ENCODE measurements at places on chromosomes 1 and 21.

DNA sequence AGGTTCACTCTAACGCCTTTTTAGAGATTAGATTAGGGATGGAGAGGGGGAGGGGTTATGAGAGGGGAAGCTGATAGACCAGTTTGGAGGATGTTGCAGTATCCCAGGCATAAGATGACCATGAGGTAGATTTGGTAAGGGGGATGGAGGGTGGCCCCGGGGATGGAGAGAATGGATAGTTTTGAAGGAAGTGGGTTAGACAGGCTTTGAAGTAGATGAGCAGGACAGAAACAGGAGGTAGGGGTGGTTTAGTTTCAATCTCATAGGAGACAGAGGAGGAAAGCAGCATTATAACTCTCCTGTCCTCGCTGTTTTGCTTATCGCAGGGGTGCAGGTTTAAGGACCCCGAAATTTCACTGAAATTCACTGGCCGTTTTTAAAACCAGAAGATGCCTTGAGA lies 11.8 kb downstream of the UBIAD1 start:
- DNase-seq, result no peak

GRCh38 chr1:168455764-168456163 lies 88.0 kb downstream of the XCL2 start:
- no peak for DNase-seq

- DNase-seq, result no peak
These were observed at the start of gene CDA for GRCh38 chr1:20588634-20589225. TSS of gene CDA (plus strand) at chr1:20589097. CDS start at chr1:20589130, 33 bp downstream.

- no peak for DNase-seq
These were observed 7.9 kb downstream of the WASF2 start for GRCh38 chr1:27481994-27482620.

DNA sequence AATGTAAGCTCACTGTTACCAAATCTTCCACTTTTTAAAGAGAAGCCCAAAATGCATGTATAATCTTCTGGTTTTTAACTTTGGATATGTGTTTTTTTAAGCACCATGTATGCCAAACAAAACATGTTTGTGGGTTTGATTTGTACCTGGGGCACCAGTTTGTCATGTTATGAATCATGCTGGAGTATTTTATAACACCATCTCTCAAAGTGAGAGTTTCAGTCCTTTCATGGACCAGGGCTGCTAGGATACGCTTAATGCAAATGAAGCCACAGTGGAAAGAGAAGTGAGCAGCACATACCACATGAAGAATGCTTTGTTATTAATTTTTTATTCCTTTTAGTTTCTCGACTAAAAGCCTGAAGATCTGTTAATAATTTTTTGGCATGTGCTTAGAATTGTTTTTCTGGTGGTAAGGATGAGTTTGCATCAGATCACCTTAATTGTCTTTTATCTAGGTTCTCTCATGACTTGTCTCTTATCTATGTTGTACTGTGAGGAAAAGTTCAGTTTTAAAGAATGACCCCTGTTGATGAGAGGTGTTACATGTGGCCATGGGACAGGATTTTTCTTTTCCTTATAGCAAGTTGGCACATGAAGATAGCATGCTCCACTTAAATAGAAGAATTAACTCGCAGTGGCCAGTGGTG lies 2.0 kb upstream of the RABGAP1L start:
- DNase-seq, result no peak

DNA sequence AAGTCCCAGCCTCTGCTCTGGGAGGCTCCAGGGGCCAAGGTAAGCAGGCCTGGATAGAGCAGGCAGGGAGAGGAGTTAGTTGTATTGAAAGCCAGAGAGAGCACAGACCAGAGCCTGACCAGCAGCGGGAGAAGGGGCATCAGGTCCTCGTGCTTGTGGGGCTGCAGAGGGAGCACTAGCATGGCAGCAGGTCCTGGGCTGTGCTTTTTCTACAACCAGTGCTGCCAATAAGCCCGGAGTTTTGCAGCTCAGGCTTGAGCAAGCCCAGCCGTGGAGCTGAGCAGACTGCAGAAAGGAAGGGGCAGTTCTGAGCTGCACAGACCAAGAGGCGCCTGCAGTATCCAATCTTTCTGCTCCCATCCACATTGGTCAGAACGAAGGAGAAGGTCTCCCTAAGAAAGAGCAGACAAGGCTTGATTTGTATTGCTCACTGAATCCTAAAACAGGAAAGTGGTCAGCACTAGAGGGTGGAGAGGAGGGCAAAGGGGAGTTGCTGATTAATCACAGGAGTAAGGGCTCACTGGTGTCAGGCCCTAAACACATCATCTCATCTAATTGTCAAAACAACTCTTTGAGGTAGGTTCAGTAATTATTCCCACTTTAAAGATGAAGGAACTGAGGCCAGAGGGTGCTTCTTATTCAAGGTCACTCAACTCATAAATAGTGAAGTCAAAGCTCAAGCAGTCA lies 2.7 kb downstream of the DENND2D start:
- DNase-seq, result no peak

DNA sequence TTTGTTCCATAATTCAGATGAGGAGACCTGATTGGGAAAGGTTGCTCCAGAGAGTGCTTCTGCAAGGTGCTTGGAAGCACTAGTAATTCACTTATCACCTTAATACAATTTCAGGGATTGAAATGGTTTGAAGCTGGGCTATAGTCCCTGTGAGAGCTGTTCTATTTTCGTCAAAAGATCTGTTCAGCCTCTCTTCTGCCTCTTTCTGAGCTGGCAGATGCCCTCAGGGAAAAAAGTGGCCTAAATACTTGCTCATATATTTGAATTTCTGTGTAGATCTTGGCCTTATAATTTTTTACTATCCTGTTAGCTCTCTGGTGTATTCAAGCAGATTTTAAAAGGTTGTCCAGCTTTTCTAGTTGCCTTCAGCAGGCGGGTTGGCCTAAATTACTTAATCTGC lies 22.3 kb downstream of the C1orf146 start:
- no peak for DNase-seq

GRCh38 chr1:246579818-246580217 lies 13.6 kb downstream of the CNST start:
- DNase-seq, result no peak

GRCh38 chr1:114959423-114959822 lies 70.2 kb upstream of the TSHB start:
- no peak for DNase-seq

- no peak for DNase-seq
These were observed 1.9 kb upstream of the FOXJ3 start for GRCh38 chr1:42336978-42337377.

- DNase-seq, result no peak
These were observed 22.4 kb upstream of the LRRC8C start for GRCh38 chr1:89610457-89611011.

- DNase-seq, result no peak
These were observed 144.1 kb downstream of the PCP4 start for GRCh38 chr21:40011371-40011770.

- DNase-seq, result no peak
These were observed 11.5 kb downstream of the SLC45A1 start for GRCh38 chr1:8329439-8329838.

GRCh38 chr1:1427820-1428148 lies 6.7 kb upstream of the ANKRD65 start:
- no peak for DNase-seq

DNA sequence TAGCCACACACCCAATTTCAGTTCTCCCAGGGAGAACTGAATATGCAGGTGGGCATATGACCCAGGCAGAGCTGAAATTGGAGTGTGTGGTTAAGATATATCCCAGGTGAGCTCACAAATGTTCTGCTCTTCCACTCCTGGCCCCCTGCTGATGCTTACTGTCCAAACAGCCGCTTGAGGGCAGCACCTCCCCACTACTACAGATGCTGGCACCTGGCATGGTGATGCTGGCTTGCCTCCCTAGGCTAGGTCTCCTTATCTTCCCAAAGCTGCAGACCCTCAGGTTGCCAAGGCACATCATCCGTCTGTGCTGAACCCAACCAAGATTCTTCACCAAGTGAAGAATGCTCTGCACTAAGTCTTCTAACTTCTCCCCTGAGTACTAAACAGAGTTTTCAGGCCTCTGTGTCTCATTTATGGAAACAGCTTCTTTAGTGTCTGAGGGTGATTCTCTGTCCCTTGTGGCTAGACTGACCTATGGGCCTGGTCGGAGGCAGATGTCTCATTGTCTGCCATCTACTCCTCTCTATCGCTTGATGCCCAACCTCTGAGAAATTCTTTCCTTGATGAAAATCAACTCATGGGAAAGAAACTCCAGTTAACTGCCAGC lies 27.2 kb downstream of the XCL1 start:
- DNase-seq, result peak; percentile 90

DNA sequence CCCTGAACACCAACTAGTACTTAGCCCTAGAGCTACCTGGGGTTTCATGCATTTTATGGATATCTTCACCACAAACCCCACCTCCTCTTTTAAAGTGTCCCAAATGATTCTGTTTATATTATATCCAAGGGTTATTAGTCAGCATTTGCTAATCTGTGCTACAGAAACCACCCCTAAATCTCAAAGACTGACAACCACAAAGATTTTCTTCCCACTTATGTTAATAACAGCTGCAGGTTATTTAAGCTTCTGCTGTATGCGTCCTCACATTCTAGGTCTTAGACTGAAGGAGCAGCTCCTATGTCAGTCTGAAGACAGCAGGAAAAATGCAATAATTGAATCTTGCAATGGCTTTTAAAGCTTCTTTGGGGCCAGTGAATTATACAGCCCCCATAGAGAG lies 11.2 kb upstream of the PHC2 start:
- no peak for DNase-seq

DNA sequence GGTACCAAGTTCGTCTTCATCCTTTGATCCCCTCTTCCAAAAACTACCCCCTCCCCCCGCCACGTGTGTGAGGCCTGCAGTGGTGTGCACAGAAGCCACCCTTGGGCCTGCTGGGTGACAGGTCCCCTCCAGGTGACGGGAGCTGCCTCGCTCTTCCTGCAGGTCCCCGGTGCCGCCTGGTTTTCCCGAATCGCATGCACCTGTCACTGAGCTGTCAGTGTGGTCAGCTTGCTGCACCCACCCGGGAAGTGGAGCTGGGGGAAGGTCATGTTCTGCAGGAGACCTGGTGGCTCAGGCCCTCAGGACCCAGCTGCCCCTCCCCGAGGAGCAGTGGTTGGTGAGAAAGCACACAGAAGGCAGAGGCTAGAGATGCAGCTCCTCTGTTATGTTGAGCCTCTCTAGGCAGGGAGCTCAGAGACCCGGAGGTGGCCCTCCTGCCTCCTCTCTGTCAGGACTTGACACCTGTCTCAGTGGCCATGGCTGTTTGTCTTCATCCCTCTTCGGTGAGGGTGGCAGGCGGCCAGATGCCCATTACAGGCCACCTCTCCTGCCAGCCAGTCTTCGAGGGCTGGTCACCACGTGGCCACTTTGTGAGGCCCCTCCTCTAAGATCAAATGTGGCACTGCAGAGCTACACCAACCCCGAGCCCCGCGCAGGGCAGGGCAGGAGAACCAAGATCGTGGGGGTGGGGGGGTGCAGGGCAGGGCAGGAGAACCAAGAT lies 60.9 kb downstream of the SKI start:
- DNase-seq, result no peak

DNA sequence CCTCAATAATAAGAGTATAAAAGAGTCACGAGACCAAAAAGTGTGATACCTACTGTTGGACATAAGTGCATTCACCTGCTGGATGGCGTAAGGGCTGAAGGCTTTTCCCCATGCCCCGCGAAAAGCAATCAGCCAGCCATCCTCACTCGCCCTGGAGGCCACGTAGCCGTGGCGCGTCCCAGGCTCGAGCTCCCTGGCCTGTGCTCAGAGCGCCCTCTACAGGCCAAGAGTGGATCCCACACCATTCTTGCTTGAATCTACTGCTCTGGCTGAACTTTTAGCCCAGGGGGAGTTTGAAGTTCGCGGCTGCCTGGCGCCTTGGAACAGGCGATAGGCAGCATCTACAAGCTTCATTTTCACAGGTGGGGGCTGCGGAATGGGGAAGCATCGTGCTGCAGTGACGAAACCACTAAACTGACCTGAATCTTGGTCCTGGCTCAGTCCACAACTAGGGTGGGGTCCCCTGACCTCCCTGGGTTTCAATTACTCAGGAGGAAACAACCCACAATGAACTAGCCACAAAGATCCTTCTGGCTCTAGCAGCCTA lies 70.3 kb upstream of the SERBP1 start:
- peak; percentile 94 for DNase-seq

DNA sequence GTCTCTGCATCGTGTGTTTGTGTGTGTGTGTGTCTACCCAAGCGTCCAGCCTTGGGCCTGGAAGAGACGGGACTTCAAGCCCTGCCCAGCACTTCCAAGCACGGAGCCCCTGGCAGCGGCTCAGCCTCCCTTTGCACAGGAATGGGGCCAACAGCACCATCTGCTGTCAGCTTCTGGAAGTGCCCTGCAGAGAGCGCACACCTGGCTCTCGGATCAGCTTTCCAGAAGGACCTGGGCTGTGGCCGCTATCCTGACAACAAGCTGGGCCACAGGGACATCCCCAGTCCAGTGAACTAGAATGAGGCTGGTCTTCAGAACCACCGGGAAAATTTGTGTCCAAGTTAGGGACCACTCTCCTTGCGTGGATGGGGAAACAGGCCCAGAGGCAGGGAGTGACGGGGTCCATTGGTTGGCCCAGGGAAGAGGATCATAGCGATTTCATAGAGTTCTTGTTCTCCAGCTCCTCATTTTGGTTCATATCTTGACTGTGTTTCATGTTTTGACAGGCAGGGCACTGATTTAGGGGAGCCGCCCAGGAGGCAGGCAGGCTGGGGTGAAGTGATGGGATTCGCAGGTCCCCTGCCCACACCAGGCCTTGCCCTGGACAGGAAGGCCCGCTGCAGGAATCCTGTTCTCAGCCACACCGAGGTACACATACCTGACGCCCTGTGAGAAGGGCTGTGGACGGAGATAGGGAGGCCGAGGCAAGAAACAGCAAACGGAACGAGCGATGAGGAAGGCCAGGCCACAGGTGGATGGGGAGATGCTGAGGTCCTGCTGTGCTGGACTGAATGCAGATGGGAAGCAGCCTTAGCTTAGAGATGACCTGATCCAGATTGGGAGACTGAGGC lies 38.4 kb downstream of the TAS1R2 start:
- DNase-seq, result peak; percentile 88

DNA sequence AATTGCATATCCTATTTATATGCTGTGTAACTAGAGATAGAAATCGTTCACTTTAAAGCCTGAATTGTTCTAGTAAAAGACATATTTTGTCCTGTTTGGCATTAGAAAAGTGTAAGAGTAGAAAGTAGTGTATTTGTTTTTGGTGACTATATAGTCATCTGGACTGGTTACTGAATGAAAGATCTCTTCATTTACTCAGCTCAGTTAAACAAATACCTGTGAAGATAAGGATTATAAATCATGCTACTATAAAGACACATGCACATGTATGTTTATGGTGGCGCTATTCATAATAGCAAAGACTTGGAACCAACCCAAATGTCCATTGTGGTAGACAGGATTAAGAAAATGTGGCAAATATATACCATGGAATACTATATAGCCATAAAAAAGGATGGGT lies 125.1 kb downstream of the PLA2G4A start:
- DNase-seq, result no peak

Data from aorta (tissue), 5 donors.